HS-5 (cell line): ENCODE measurements at places on chromosomes 6 and 20.

DNA sequence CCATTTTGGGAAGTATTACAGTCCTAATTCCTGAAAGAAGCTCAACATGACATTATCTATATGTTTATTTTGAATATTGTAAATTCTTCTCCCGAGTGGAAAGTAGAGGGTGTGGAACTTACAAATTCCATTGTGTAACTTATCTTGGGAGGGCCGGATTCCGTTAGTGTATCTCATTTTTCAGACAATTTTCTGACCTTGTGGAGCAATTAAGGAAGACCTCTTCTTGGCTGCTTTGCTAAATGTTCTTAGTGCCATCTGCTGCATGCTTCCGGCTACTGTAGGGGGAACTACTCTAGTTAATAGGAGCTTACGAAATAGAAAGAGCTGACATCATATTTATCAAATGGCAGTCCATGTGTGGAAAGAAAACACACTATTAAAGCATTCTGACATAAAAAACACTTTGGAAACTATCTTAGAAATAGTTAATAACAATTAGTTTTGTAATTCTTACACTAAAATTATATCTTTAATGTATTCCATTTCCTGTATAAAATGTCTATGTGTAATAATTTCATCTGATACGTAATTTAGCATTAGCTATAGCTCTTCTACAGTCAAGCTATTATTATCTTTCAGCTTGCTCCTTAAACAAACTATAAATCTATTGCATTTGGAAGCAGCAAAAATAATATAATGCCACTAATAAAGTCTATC lies 41.5 kb upstream of the KCNQ5 start:
- DNase-seq = peak; percentile 62

GRCh38 chr6:138805016-138805765 lies 9.3 kb downstream of the ECT2L start:
- peak; percentile 19 for DNase-seq

DNA sequence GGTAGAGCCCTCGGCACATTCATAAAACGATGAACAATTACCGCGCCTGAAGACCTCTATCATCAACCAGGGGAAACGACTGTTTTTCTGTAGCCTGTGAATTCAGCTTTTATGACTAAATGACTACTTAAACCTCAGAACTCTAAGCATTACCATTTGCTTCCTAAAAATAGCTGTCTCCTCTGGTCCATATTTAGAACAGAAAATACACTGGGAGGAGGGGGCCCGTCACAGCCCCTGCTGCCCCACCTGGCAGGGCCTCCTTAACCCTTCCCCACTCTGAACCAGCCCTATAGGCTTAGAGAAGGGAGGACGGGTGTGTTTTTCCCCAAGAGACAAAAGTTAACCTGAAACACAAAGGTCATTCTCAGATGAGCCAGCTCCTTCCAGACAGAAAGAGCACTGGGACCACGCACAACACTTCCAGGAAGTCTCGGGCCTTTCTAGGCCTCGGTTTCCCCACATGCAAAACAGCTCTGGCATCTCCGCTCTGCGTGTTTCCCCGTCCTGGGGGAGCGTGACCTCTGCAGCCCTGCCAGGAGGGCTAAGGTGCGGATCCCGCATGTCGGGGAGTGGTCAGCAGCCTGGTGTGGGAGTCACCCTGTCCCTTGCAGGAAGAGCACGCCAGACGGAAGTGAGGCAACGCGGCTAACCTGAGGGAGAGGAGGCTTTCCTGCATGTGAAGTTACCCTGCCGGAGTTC lies 193.9 kb downstream of the DLL1 start:
- no peak for DNase-seq

GRCh38 chr6:67811239-67812037 lies 823.6 kb upstream of the ADGRB3 start:
- no peak for DNase-seq

DNA sequence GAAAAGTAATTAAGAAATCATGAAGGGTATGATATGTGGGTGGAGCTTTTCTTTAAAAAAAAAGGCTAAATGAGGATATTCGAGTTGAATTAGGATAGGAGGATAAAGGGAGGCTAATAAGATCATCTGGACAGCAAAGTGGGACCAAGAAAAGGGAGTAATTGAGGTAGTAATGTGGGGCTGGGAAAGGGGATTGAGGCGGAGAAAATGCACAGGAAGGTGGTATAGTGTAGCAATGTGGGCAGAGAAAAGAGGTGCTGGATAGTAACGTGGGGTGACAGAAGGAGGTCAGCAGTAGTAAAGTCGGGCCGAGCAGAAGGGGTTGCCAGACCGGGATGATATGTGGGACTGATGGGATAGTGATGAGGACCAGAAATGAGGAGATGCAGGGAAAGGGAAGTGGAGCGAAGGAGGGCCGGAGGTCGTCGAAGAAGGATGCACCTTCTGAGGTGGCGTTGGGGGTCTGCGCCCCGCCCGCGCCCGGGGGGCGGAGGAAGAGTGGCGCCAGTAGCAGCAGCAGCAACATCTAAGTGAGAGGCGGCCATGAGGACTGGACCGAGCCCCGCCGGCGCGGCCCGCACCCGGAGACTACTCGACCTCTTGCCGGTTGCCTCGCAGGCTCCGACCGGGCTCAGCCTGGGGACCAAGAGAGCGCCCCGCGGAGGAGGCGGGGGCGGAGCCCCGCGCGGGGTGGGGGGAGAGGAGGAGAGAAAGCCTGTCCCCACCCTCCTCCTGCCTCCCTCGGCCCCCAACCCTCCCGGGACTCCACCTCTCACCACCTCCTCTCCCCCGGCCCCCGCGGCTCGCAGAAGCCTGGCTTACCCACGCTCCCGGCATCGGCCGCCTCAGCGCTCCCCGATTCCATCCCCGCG lies 887 bp downstream of the GABBR1 start:
- DNase-seq = no peak

DNA sequence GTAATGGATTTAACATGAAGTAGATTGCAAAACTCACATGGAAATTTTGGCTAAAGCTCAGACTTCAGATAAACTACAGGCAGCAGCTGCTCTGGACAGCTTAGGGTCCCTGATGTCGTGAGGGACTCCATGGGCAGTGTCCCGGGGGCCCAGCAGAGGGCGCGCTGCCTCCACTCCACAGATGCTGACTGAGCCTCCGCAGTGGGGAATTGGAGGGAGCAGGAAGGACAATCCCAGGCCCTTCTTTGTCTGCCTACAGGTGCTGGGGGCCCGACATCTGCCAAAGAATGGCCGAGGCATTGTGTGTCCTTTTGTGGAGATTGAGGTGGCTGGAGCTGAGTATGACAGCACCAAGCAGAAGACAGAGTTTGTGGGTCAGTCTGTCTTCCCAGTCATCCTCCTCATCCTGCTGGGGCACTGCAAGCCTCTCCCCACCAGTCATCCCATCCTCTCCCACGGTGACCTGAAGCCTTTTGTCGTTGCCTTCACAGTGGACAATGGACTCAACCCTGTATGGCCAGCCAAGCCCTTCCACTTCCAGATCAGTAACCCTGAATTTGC lies 35.9 kb downstream of the PLCG1 start:
- peak; percentile 32 for DNase-seq

GRCh38 chr20:36471885-36472636 lies 69.3 kb upstream of the MYL9 start:
- no peak for DNase-seq

DNA sequence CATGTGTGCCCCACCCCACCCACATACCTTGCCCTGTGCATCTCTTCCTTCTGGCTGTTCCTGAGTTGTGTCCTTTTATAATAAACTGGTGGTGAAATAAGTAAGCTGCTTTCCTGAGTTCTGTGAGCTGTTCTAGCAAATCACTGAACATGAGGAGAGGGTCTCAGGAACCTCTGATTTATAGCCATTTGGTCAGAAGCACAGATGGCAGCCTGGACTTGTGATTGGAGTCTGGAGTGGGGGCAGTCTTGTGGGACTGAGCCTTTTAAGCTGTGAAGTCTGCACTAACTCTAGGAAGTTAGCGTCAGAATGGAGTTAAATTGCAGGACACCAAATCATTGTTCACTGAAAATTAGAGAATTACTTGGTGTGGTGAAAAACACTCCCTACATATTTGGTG lies 245.4 kb downstream of the LRFN2 start:
- no peak for DNase-seq

DNA sequence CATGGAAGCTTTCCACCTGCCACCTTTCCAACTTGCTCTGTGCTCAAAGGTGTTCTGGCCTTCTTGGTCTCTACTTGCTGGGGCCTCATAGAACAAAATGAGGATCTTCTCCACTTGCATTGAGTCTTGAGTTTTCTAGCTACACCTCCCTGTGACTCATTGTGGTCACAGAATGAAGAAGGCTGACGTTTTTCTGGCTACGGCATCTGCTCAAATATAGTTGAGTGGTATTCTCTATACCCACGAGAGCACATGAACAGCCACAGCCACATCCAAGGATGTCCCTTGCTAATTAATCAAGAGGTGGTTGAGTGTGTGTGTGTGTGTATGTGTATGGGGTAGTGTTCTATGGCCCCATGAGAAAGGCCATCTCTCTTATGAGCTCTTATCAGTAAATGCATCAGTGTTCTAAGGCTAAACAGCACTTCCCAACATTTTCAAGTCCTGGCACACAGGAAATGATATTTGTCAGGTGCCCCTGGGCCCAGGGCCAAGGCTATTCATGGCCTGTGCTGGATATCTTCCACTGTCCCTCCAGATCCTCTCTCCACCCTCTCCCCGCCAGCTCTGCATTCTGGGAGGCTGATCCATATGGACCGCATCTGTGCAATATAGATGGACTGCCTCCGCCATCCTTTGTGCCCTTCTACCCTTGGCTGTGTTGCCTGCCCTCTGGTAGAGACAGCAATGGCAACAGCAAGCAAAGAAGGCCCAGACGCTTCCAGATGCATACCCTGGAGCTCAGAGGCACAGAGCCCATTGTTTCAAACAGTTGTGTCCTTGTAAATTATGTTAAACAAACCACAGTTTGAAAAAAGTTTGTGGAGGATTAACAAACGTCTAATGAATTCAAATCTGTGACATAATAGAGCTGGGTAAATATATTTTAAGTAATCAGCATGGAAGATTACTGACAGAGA lies 150.2 kb downstream of the LRFN2 start:
- DNase-seq = no peak

- DNase-seq = no peak
These were observed 66.9 kb upstream of the FABP7 start for GRCh38 chr6:122712448-122713137.

- no peak for DNase-seq
These were observed 462.9 kb downstream of the ADGRB3 start for GRCh38 chr6:69097948-69098347.

DNA sequence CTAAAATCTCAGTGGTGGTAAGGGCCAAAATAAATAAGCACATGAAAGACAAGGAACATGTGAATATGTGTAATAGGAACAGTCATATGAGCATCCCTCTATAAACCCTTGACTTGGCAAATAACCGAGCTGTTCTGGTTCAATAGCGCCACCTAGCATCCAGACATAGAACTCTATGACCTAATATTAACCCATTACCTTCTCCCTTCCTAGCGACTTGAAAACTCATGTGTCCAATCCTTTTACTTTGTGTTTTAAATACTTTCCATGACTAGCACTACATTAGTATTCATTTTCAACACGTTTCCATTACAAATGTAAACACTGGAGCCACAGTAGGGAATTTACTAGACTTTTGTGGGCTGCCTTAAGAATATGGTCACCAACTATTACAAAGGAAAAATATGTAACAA lies 279.7 kb downstream of the UST start:
- peak; percentile 96 for DNase-seq

DNA sequence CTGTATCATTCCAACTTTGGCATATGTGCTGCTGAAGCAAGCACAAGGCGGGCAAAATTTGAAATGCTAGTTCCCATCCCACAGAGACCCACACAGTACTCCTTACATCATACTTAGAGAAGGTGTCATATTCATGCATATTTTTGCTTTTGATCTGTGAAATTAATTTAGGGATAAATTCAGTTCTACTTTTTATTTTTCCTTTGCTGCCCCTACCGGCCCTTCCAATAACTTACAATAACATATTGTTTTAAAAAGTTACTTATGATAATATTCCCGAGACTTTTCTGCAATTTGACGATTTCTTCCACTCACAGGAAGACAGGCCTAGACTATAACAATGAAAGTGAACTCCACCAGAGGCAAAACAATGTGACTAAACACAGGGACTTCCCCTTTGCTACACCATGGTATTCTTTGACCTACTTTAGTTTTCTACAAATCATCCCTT lies 35.0 kb downstream of the SESN1 start:
- DNase-seq = no peak

GRCh38 chr20:37295595-37295994 lies 6.1 kb downstream of the MANBAL start:
- no peak for DNase-seq

- no peak for DNase-seq
These were observed 308.6 kb downstream of the TAF4 start for GRCh38 chr20:61756966-61757677.

DNA sequence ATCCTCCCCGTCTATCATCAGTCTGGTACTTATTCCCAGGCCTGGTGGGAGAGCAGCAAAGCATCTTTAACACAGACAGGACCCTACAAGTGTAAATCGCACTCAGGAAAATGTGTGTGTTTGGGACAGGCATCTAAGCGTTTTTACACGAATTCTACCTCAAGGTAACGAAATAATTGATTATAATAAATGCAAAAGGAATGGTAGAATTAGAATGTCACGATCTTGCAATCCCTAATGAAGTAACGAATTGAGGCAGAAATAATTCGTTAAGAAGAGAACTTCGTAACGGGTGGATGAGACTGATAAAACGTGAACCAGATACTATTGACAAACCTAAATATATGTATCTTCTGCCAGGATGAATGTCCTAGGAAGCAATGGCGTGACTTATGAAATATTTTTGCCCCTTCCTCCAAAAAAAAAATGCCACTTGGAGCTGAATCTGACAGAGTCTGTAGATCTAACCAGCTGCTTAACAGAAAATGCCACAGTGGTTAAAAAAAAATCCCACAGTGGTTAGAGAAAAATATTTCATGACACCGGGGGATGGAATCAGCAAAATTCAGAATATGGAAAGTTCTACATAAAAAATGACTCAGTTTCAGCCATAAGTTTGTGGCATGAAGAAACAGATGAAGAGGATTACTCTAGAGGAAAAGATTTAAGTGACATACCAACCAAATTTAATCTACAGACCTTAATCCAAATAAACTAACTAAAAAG lies 68.7 kb downstream of the F13A1 start:
- no peak for DNase-seq

DNA sequence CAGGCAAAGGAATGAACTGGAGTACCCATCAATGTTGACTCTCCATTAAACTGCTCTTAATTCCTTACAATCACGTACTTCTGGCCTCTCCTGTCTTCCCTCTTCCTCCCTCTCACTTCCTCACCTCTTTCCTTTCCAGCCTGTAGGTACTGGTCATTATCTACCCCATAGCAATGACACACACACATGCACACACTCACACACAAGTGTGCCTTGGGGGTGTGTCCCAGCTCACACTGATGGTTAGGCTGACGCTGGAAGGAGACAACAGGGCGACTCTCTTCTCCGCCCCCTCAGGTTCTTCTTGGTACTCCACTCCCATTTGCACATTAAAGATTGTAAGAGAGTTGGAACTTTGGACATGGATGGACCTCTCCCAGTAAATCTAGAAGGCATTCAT lies 14.0 kb upstream of the SERPINB9 start:
- DNase-seq = no peak

- no peak for DNase-seq
These were observed 41.8 kb downstream of the TFEB start for GRCh38 chr6:41693281-41694240.

GRCh38 chr6:89443658-89444057 lies 10.7 kb downstream of the ANKRD6 start:
- DNase-seq = no peak

GRCh38 chr6:84882768-84883766 lies 118.7 kb upstream of the TBX18 start:
- DNase-seq = no peak
